Spinal cord (tissue), 10 donors: ENCODE measurements at places on chromosomes 6 and 20.
A peak's percentile ranks its signal among the peaks of the same experiment; 100 is the strongest.

- DNase-seq: no peak
These were observed 517.9 kb downstream of the C6orf118 start for GRCh38 chr6:164791498-164791897.

GRCh38 chr20:51562027-51562331, 19.5 kb upstream of the NFATC2 start:
- DNase-seq: no peak

DNA sequence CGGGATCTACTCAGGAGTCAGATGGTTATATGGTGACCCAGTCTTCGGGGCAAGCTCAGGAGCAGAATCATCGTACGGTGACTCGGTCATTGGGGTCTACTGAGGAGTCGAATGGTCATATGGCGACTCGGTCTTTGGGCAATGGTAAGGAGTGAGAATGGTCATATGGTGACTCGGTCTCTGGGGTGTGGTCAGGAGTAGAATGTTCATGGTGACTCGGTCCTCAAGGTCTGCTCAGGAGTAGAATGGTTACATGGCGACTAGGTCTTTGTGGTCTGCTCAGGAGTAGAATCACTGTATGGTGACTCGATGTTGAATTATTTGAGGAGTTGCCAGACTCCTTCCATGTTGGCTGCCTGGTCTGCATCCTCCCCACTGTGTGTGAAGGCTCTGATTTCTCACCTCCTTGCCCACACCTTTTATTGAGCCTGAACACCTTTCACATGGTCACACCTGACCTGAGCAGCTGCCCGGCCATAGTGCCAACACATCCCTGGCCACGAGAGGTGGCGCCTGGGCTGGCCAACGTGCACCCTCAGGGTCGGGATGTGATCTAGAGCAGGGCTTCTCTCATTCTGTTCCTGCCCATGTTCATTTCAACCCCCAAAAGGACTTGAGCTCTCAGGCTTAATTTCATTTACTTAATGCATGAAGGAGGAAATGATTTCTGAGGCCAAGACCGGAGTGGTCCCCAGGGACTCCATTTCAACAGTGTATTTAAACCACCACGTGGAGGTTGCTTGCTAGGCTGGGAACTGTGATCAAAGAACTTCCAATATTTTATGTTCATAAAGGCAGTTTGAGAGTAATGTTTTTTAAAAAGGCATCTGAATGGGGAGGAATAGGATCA, 119.5 kb downstream of the PHACTR3 start:
- DNase-seq: no peak

- DNase-seq: no peak
These were observed 132.1 kb downstream of the JPH2 start for GRCh38 chr20:44054849-44055248.

GRCh38 chr6:113414511-113414910, 442.6 kb upstream of the MARCKS start:
- no peak for DNase-seq

DNA sequence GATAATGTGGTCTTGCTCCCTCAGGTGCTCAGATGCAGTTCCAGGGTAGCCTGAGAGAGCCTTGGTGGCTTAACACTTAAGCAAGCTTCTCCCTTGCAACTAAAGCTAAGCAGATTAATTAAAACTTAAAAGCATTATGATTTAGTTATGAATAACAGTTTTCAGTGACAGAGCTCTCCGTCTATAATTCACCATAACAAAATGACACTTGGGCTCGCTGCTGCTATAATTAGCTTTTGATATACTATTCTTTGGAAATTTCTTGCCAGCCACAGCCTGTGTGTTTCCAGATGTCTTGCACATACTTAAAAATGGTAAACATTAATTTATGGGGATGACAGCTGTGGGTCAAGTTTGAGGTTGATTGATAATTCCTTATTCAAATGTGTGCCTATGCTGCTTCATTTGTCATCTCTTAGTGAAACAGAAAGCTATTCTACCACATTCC, 380.5 kb downstream of the TFAP2B start:
- peak; percentile 16 for DNase-seq

DNA sequence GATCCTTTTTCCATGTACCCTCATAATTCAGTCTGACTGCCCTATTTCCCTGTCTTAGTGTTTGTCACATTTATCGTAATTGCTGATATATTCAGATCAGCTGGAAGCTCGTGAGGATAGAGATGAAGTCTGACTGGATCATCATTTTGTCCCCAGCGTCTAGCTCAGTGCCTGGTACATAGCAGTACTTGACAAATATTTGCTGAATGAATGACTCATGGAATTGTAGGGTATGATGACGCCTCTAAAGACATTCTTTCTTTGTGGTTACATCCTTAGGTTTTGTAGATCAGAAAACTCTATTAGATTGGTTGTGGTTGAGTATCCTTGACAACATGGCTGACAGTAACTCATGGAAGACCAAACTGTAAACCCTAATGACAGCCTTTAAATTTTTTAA, 68.9 kb downstream of the MTHFD1L start:
- DNase-seq: no peak

GRCh38 chr6:127173156-127173940, 54.9 kb downstream of the RSPO3 start:
- DNase-seq: peak; percentile 25

DNA sequence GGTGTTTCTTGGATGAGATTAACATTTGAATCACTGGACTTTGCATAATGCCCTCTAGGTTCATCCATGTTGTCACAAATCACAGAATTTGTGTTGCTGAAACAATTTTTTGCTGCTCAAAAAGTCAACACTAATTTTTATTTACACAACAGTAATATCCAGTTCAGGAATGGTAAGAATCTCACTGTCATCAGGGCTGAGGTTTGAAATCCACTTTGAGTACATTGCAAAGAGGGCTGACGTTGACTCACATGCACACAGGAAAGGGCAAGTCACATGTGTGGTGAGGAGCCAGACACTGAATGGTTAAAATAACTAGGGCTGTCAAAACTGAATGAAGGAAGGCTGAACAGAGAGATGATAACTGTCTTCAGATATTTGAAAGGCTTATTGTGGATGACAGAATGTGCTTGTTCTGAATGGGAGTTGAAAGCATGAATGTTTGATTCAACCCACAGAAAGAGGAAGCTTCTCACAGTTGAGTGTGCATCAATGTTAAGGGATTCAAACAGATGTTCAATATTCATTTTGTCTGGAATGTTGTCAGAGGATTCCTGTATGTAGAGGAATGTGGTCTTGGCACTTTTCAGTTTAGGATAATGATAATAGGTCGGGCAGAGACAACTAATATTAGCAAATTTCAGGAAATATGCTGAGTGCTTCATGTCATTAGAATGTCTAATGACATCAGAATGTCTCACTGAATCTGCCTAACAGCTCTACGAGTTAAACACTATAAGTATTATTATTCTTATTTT, 3.6 kb upstream of the ADGRG6 start:
- no peak for DNase-seq

DNA sequence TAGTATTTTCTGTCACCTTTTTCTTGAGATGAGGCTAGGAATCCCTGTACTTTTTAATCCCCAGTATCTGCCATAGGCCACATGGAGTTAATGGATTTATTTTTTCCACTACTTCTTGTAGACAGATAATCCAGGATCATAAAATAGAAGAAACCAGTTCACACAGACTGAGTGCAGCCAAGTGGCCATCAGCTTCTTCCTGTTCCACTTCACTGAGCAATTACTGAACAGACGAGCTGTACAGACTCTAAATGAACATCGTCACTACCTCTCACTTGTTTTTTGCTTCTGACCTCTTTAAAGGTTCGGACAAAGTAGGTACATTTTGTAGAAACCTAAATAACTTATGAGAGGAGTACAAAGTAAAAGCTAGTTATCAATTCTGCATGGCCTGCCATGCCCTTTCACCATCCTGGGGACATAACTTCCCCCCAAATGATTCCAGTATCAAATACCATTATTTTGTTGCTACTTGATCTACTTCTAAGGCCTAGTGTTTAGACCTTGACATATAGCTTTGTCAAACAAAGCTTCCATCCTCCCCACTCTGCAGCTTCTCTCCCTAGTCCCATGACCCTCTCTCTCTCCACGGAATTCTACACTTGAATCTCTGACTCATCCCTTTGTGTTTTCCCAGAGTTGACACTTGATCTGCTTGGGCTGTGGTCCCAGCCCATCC, 34.4 kb upstream of the ARHGAP18 start:
- no peak for DNase-seq

DNA sequence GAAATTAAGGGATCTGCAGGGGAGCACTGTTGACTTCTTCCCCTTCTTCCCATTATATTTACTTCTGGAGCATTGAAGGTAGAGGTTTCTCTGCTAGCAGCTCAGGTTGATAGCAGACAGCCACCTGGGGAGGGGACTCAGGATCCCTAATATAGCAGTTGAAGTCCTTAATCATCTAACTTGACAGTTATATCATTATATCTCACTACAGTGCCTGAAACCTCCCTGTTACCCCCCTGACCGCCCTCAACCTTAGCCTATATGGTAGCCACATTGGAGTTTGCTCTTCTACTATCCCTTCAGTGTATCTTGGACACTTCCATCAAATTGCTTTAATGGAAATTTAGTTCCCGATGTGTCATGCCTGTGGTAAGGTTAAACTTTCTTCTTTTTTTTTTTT, 7.0 kb downstream of the RALGAPB start:
- DNase-seq: no peak

GRCh38 chr6:136887953-136888352, 34.1 kb upstream of the SLC35D3 start:
- no peak for DNase-seq

- DNase-seq: no peak
These were observed 11.2 kb downstream of the CST5 start for GRCh38 chr20:23868321-23868720.

DNA sequence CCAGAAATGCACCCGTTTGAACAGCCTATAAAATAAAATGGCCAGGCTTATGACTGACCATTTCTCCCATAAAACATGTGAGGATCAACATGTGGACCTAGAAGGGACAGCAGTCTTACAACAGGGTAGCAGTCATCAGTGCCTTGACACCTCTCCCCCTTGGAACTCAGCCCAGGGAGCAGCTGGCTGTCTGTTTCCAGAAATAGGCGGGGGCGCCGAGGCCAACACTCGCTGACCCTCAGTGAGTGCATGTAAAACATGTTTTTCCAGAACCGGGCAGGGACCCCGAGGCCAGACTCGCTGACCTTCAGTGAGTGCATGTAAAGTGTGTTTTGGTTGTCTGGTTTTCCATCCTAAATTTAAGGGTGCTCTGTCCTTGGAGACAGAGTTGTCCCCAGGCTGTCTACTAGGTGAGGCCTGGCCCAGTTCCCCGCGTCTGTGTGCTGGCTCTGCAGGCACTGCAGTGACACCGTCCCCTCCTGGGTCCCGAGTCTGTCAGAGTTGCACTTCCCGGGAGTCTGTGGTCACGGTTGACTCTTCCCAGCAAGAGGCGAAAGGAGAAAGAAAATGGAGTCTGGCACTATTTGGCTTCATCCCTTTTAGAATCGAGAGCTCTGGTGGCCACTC, 19.8 kb upstream of the ADRM1 start:
- DNase-seq: no peak

DNA sequence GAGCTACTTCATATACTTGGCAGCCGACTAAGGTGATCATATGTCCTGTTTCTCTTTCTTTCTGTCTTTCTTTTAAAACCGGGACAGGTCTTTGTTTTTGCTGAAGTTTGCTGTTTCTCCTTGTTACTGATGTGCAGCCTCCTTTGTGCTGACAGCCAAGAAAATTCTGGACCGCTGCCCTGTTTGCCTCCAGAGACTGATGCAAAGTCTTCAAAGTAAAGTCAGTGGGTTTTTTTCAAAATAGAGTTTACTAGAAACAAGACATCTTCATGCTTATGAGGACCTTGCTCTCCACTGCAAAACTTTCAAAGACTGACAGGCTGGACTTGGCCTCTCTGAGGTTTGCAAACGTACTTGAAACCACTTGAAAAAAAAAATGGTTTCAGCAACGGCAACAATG, 510.5 kb upstream of the MAP3K7 start:
- peak; percentile 55 for DNase-seq

GRCh38 chr20:36775196-36775595, 1.6 kb upstream of the DSN1 start:
- no peak for DNase-seq

DNA sequence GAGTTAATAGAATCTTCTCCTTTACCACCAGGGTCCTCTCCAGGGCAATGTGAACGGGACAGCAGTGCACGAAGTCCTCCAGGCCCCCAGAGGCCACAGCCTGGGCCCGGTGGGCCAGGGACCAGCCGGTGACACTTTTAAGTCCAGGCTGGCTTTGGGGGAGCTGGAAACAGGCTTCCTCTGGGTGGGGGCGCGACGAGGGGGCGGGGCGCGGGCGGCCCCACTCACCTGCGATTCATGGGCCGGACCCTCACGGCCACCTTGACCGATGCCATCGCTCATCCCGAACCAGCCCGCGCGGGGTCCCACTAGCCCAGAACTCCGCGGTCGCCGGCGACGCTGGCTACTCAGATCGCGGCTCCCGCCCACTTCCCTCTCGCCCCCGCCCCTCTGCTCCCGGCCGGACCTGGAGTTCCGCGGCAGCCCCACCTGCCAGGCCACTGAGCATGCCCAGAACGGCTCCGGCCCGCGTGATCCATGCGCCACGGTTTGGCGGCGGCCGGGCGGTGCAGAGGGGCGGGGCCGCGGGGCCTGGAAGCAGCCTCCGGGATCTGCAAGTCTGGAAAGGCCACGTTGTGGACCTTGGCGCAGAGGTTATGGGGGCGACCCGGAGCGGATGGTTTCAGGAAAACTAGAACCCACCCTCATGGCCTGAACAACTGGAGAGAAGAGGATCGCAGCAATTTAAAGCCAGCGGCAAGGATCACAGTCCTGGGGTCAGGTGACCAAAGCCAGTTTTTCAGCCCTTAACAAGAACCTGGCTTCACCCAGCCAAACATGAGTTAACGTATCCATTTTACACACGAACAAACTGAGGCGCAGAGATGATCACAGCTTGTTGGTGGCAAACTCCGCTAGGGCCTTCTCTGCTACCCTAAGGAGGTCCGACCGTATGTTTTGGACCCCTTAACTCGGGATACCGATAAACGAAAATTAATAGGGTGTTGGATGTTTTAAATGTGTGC, at the start of gene KIF16B:
KIF16B (minus strand) TSS at position 448 of the 965 bp plus-strand sequence; CDS start at position 275, 173 bp downstream.
- peak; percentile 96 for DNase-seq

DNA sequence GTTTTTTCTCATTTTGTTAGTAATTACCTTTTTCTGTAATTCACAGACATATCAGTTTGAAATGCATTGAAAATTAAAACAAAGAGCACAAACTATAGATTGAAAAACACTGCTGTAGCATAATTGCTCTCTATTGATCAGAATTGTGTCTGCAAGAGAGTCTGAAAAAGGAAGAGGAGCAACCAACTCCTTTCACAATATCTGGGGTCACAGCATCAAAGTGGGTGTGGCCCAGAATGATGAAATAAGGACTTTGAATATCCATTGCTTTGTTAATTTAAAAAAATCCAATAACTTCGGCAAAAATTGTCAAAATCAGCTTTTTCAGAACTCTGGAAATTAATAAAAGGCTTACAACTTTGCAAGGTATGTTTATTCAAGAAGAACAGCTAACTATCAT, 99.2 kb downstream of the MYLK4 start:
- DNase-seq: no peak

GRCh38 chr20:48886194-48886593, 35.3 kb upstream of the ARFGEF2 start:
- DNase-seq: no peak
